Lower leg skin (tissue), 4 donors: ENCODE measurements at places on chromosomes 12 and 14. TPM values are rescaled to one million over a fixed set of nuclear protein-coding genes. Genes with fewer than 3 reads are reported as not detected.

The KRT80 gene
- total RNA-seq = 269 TPM

DNA sequence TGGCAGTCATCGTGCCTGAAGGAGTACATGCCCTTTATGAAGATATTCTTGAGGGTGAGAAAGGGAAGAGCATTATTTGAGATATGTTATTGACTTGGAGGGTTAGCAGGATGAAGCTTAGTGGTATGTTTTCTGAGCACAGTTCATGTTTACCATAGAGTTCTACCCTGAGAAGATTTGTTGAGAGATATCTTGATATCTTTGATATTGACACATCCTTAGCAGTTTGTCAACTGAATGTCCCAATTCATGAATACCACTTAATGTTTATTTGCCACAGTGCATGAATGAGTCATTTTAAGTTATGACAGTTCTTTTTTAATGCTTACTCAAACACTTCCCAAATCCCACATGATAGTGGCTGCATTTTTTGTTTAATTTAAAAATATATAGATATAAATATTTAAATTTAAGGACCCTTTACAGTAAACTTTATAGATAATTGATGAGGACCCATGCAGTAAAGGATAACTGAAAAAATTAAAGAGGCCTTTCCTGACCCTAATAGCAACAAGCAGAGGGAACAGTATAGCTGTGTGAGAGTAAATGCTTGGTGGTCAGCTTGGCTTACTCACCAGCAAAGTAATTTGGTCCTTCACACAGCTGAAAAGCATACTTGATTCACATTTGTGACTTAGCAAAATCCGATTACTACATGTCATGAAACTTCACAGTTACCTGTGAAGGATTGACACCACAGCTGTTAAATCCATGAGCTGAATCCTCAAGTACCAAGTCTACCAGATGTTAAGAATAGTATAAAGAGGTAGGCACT lies 25.8 kb downstream of the SLC39A9 start:
- DNase-seq = no peak

The SLCO1C1 gene
- not detected for total RNA-seq

The TSHR gene
- total RNA-seq = 1.1 TPM

GRCh38 chr12:131833288-131833895 lies 5.2 kb downstream of the MMP17 start:
- DNase-seq = no peak

The PGF gene
- 22.3 TPM for total RNA-seq

The DCP1B gene
- 12.8 TPM for total RNA-seq

The SPIC gene
- 0.22 TPM for total RNA-seq

The LHX5 gene
- not detected for total RNA-seq

The COL2A1 gene
- total RNA-seq = 0.07 TPM

DNA sequence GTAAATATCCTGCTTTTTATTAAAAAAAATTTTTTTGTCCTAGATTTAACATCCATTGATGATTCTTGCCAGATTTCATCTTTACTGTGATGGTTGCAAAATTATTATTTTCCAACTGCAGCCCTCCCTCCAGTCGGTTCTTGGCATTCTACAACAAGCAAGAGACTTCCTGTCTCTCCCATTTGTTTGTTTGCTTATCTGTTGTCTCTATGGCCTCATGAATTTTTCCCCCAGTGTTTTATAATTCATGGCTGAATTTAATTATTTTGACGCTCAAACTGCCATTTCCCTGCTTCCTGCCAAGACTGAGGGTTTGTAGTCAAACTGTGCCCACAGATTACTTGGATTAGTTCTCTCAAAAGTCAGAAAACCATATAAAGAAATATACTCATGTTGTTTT lies 25.9 kb downstream of the CGRRF1 start:
- no peak for DNase-seq

- no peak for DNase-seq
These were observed 41.2 kb upstream of the LRRC10 start for GRCh38 chr12:69651922-69652321.

DNA sequence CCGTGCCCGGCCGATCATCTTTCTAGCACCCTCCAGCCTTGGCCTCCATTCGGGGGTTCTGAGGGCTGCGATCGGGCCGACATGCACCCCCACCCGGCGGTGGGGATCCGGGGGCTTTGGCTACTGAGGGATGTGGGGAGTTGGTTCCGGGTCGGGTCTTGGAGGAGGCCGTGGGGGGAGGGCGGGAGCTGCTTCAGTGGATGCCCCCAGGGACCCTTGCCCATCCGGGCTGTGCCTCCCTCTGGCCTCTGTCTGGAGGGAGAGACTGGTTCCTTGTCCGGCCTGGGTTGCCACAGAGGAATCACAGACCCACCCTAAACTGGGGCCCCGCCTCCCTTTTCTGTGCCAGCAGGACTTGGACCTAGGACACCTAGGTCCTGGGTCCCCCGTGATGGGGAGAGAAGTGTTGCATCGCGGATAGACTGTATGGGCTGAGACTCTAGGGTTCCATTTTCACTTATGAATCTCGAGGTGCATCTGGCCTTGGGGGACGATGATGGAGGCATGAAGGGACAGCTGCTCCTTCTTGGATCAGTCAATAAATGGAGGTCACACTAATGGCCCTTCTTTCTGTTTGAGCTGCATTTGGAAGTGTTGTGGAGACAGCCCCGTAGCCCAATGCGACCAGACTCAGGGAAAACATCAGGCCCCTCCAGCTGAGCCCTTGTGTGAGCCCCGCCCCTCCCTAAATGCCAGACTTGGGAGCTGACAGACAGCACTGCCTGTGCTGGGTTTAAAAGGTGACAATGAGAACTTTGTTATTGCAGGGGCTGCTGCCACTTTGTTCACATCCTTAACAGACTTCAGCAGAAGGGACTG lies 577 bp downstream of the DTX3 start:
- peak; percentile 92 for DNase-seq

The SLC10A1 gene
- total RNA-seq = not detected

The TRAF3 gene
- total RNA-seq = 3.0 TPM

DNA sequence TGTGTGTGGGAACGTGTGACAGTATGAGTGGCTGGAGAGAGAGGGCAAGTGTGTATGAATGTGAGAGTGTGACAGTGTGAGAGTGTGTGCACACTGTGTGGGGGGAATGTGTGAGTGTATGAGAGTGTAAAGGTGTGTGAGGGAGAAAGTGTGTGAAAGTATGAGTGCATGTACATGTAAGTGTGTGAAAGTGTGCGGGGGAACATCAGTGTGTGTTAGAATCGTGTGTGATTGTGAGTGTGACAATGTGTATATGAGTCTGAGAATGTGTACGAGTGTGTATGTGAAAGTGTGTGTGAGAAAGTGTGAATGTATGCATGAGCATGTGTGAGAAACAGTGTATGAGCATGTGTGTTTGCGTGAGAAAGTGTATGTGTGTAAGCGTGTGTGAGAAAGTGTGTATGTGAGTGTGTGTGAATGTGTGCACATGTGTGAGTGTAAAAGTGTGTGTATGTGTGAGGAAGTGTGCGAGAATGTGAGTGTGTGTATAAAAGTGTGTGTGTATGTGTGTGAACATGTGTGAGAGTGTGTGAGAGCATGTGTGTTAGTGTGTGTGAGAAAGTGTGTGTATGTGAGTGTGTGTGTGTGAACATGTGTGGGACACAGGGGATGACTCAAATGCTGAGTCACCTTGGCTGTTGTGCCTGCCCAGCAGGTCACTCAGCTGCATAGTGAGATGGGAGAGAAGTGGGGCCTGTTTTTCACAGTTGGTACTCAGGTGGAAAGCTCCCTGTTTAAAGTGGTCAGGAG lies 220.5 kb upstream of the TBX3 start:
- no peak for DNase-seq
